ENCODE measurements at places on chromosomes 3 and 15.

- DNase-seq: no peak
These were observed 1101.4 kb downstream of the ROBO2 start for GRCh38 chr3:78141269-78141668.

DNA sequence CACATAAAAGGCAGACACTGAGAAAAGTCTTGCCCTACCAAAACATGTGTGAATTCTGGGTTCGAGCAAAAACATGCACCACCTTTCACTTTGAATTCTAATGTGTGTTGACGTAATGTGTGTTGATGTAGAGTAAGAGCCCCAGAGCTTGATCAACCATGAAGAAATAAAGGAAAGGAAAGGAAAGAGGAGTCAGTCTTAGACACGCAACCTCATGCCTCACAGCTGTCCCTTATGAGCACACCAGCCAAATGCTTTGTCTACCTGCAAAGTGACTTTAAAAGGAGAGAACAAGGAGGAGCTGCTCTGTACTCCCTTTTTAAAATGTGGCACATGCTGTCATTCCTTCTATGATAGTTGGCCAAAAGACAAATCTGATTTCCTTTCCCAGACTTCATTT, 80.8 kb downstream of the RFTN1 start:
- DNase-seq: no peak

DNA sequence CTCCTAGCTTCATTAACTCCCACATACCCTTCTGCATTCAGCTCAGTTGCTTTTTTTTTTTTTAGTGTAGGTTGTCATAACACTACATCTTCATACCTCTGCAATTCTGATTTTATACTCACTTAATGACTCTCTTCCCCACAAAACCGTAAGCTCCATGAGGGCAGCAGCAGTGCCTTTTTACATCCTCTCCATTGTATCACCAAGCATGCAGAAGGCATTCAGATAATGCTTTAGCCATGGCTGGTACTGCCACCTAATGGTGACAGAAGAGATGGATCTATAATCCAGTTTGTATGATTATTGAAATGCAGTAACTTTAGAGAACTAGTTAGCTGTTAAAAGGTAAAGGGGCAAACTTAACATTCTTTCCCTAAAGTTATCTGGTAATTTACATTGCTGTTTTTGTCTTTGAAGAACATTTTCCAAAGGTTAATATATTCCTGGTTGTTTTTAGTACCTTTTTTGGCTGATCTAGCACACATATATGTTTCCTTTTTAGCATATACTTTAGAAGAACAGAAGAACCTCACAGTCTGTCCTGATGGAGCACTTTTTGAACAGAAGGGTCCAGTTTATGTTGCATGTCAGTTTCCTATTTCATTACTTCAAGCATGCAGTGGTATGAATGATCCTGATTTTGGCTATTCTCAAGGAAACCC, 36.8 kb downstream of the ATP1B3 start:
- peak; percentile 66 for DNase-seq

- DNase-seq: no peak
These were observed 207.2 kb downstream of the EPHA3 start for GRCh38 chr3:89314454-89315098.

DNA sequence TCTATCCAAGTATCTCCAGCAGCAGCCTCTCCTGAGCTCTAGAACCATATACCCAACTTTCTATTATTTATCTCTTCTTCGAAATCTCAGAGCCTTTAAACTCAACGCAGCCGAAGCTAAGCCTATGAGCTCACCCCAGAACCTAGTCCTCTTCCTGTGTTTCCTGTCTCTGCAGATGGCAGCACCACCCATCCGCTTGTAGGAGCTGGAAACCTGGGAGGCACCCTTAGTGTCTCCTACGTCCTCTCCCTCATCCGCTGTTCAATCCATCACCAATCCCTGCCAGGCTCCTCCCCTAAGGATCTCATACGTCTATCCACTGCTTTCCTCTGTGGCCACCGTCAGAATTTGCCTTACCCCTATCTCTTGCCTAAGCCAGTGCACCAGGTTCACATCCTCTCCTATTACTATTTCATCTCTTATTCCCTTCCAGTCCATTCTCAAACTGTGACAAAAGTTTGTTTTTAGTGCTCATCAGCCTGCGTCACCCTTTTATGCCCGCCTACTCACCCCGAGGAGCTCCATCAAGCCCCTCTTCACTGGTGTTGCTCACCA, 9.6 kb downstream of the VGLL4 start:
- peak; percentile 17 for DNase-seq

DNA sequence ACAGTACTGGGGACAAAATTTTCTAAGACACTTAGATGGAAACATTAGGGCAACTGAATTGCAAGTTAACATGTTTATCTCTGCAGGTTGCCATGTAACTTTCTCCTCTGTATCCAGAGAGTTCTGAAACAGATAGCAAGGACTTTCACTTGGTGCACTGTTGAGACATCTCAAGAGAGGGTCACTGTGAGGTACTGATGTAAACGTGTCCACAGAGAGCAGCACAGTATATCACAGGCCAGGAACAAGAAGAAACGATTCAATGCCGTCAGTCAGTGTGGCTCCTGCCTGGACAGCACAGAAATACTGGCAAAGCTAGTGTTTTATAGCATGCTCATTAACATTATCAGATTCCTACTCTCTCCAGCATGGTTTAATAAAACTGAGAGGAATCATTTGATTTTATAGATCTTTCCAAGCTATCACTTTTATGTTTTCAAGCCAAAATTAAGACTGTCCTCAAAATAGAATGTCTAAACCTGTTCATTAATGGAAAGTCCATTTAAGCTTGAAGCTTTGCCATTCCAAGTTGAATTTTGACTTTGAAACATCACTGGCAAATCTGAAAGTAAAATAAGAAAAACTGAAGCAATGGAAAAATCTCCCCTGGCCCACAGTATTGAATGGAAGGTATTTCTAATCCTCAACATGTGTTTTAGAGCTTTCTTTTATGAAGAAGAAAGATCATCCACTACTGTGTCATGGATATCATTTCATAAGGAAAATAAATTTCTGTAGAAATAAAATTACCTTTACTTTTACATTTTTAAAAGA, 102.7 kb downstream of the IMPG2 start:
- no peak for DNase-seq

DNA sequence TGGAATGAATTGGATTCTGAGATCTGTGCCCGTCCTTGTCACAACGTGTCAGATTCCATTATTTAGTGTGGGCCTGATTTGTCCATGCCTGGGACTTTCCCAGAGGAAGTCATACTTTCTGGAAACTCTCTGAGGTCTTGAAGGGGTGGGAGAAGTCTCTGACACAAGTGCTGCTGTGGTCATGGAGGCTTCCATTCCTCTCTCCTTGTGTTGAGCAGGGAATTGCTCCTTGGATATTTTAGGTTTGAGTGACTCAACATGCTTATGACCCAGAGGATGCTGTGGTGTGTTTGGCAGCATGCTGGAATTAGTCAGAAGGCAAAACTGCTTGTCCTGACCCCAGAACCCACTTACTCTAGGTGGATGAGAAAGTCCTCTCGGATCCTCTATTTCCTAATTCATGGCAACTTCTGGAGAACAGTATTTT, 132.1 kb downstream of the LPP start:
- DNase-seq: no peak

GRCh38 chr15:75043509-75044257, 20.3 kb downstream of the PPCDC start:
- DNase-seq: peak; percentile 23

DNA sequence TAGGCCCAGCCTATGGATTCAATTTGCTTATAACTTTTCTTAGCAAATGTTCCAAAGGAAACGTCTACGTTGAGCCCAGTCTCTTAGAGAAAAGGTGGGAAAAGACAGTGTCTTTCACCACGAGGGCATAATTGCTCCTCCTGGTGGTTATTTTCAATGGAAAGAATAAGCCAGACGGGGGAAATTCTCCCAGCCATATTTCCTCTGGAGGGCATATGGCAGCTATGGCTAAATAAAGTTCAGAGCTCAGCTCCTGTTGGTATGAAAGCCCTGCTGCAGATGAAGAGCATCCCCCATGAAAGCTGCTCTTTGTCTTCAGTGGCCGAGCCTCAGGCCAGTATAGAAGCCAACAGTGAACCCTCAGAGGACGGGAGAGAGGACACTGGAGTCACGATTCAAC, 297.9 kb downstream of the RYR3 start:
- DNase-seq: no peak

Measured in CD4-positive, alpha-beta T cell treated with Interleukin-6 at 100 ng/mL for 8 hours (primary cell).